ENCODE measurements at places on chromosomes 12 and 14.

DNA sequence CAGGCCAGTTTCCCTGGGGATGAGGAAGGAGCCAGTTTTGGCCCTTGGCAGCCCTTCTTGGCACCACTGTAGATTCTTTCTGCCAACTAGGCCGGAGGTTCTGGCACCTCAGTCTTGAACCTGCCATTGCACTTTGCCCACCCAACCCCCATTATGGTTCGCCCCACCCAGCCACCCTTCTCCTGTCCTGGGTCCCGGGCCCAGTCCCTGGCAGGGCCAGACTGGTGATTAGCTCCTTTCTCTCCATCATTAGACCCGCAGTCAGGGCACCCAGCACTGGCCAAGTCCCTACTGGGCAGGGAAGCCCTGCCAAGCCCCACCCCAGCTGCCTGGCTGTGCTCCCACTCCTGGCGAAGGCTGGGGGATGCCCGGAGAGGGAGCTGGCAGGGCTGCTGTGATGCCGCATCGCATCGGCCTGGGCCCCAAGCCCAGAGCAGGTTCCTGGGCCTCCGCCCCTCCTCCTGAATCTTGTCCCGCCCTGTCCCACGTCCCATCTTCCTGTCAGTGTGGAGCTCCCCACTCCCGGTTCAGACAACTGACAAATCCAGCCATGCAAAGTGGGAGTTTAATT, 9.8 kb downstream of the FAM222A start:
- DNase-seq: no peak

DNA sequence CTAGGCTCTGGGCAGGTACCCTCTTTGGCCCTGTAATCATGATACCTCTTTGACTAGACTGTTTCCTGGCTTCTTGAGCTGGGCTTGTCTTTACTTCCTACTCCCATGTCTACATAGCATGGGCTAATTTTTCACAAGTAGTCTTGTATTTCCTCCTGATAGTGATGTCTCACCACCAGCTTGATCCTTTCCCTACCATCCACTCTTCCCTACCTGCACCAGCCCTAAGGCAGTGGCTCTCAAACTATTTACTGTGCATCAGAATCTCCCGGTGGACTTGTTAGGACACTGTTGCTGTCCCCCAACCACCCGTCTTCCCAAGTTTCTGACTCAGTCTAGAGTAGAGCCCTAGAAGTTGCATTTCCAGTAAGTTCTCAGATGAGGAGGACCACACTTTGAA, 162.7 kb upstream of the AMIGO2 start:
- no peak for DNase-seq

- DNase-seq: no peak
Measured at GRCh38 chr14:51805541-51805940, 54.9 kb upstream of the GNG2 start.

- DNase-seq: no peak
Measured at GRCh38 chr12:128133321-128134073, 133.5 kb upstream of the TMEM132C start.

DNA sequence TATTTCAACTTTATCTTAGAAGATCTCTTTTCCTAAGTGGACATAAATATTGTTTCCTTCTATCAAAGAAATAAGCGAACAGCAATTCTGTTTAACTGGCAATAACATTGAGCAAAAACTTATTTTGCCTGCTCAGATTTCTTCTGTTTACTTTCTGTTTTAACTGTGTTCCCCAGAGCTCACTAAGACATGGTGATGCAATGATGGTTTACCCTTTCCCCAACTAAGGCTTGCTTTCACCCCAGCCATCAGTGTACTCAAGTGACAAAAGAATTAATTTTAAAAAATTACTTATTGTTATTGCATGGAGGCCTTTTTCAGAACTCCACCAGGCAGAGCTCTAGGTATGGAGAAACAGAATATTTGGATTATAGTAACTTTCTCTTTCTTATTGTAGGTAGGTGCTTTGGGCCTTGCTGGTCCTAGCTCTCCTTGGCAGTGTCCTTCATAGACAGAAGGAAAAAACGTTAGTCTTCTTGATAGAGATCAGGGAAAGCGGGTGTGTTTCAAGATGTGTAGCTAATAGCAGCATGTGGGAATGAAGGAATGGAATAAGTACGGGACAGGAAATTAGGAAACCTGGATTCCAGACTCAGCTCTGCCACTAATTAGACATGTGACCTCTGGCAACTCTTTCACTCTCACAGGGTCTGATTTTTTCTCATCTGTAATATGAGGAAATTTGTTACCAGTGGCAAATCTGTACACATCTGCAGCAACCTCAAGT, 14.6 kb upstream of the DDHD1 start:
- no peak for DNase-seq

GRCh38 chr14:56868660-56869059, 58.4 kb upstream of the OTX2 start:
- no peak for DNase-seq

GRCh38 chr12:30980955-30981662, 54.6 kb downstream of the TSPAN11 start:
- no peak for DNase-seq

DNA sequence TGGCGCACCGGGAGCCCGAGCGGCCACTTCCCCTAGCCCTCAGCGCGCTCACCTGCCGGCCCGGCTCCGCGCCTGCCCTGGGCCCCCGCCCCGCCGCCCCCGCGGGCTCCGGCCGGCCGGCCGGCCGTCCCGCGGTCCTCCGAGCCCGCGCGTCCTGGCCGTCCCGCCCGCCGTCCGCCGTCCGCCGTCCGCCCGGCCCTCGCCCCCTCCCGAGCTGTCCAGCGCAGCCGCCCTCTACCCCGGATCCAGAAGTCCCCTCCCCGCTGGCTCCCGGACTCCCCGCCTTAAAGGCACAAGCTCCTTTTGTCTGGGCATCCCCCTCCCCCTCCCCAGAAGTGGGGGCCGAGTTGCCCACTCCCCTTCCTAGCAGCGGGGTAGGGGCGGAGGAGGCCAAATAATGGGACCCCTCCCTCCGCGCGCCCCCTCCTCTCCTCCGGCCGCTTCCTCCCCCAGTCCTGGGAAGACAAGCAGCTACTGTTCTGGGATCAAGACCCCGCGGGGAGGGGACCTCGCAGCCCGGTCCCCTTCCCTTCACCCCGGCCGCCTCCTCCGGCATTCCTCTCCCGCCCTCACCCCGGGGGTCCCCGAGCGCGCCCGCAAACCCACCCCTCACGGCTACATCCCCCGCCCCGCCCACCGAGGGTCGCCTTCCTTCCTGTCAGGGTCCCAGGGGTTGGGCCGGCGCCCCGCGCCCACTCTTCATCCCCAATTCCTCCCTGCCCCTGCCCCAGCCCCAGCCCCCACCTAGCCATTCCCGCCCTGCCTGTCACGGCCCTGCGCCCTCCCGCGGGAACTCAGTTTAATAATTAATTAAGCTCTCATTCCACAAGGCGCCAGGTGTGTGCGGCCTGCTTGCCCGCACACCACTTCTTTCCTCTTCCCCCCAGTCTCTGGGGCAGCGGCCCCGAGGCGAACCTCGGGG, at the start of gene ADCY6:
Gene ADCY6, minus strand, starts transcription at position 236 of the 922 bp plus-strand sequence. CDS start 5,655 bp downstream, outside the sequence.
- DNase-seq: no peak

GRCh38 chr12:116600959-116601918, 42.1 kb downstream of the MAP1LC3B2 start:
- no peak for DNase-seq

- no peak for DNase-seq
Measured at GRCh38 chr14:100654025-100654813, 67.0 kb upstream of the BEGAIN start.

Measured in activated CD4-positive, alpha-beta T cell treated with anti-CD3 and anti-CD28 coated beads for 24 hours (primary cell).